Inflammatory macrophage treated with lipopolysaccharide for 4 hours (primary cell): ENCODE measurements at places on chromosomes 5 and 9.
A peak's percentile ranks its signal among the peaks of the same experiment; 100 is the strongest.

DNA sequence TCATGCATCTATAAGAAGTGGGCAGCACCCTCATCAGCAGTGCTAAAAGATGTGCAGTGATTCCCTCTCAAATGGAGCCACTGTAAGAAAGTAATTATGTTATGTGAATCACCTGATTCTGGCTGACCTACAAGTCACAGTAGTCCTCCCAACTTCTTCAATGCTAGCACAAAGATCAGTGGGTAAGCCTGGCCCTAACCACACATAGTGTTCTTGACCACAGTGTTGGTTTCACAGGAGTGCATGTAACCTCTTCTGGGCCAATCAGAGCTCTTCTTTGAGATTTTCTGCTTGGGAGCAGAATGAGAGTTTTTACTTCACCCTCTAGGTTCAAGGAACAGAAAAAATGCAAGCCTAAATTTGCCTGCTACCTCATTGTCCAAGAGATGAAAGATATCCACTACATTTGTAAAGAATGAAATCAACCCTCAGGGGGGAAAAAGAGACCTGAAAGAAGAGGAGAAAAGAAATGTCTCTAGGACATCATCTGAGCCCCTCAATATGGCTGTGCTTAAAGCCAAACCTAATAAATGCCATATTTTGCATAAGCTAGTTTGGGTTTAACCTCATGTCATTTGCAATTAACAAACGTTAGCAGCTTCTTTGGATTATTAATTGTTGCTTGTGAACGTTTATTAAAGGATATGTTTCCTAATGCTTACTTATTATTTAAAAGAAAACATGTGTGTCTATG is 65.3 kb upstream of the ADRB2 start:
- DNase-seq: no peak

- no peak for DNase-seq
Observed at GRCh38 chr5:169094586-169095409, 206.1 kb downstream of the SLIT3 start.

DNA sequence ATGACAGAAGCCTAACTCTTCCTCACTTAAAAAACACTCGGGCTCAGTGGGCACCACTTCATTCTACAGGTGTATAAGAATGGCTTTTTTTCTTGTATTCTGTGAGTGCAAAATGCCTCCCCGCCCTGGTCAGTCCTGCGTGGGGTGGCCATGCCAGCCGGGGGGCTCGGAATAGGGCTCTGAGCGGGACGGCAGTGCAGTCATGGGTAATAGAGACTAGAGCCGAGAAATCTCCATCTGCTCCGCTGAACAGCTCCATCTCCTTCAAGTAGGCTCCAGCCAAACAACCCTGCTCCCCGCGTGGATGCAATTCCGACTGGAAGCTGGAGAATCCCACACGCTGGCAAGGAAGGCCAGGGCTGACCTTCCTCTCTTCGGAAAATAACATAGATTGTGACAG is 317.0 kb upstream of the IRX4 start:
- DNase-seq: no peak

- no peak for DNase-seq
Observed at GRCh38 chr5:5145651-5146529, 5.8 kb downstream of the ADAMTS16 start.

DNA sequence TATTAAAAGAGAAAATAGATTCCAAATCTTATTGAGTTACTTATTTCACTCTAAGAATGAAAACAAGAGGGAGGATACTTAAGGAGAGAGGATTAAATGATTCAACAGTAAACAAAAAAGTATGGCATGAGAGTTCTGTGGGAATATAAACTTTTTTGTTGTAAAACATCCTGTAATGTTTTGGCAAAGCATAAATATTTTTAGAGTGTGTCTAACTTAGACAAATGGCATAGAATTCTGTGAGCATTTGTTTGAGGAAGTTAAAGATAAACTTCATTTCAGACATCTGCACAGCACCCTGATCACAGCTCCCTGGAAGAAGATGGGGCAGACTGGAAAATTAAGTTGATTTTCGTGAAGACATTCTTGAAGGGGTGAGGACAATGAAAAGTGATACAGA is 246.8 kb upstream of the HAPLN1 start:
- DNase-seq: no peak

- no peak for DNase-seq
Observed at GRCh38 chr5:147746986-147747385, 35.5 kb downstream of the JAKMIP2 start.

GRCh38 chr5:134524272-134524825 is 1.1 kb upstream of the JADE2 start:
- peak; percentile 48 for DNase-seq

GRCh38 chr9:114172981-114173833 is 17.9 kb downstream of the COL27A1 start:
- no peak for DNase-seq
